ENCODE measurements at places on chromosomes 7 and 10. TPM values are rescaled to one million over a fixed set of nuclear protein-coding genes. Genes with fewer than 3 reads are reported as not detected.

The AGR2 gene
- total RNA-seq, result not detected

The COX15 gene
- 38.8 TPM for total RNA-seq

The GRM3 gene
- not detected for total RNA-seq

- DNase-seq, result no peak
Measured at GRCh38 chr10:85492684-85493083, 873.9 kb downstream of the GRID1 start.

- DNase-seq, result no peak
Measured at GRCh38 chr7:145478541-145478940, 638.1 kb upstream of the CNTNAP2 start.

- DNase-seq, result no peak
Measured at GRCh38 chr10:29141761-29142160, 147.1 kb upstream of the LYZL1 start.

DNA sequence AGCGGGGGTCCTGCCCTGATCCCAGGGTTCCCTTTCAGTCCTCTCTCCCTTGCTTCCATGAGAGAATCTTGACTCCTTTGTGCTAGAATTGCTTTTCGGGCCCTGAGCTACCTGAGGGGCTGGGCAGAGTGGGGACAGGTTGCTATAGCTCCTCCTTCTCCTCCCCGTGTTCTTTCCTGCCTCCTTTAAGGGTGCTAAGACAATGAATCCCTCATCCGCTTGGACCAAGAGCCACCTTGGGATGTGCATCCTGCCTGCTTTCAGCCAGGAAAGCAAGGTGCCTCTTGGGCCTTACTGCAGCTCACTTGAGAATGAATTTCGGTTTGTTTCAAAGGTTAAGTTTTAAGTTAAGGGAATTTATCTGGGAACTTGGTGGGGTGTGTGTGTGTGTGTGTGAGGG lies 53.6 kb downstream of the ADRA2A start:
- DNase-seq, result no peak

DNA sequence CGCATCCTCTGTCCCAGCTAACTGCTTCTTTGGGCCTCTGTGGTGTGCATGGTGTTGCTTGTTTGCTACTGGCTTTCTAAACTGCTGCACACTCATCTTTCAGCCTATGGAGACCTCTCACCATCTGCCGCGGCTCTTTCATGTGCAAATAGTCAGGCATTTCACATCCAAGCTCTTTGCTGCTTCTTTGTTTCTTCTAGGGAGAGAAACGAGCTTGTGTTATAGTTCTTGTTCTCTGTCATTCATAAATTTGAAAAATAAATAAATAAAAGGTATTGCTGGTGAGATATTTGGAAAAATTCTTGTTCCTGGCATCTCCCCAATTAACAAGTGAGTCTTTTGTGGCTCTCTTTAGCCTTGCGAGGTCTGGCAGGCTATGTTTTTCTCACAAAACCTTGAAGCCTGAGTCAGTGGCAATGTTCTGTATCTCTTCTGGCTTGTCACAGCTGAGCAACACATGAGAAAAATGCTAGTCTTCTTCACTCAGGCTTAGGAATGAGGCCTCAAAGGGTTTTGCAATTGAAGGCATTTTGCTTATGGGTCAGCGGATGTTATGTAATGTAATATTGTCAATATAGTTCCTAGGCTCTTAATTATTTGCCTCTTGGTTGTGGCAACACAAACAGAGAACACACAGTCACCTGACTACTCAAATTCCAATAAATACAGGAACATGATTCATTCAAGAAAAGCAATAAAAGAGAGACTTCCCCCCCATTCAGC lies 274.0 kb downstream of the FRMD4A start:
- DNase-seq, result no peak

DNA sequence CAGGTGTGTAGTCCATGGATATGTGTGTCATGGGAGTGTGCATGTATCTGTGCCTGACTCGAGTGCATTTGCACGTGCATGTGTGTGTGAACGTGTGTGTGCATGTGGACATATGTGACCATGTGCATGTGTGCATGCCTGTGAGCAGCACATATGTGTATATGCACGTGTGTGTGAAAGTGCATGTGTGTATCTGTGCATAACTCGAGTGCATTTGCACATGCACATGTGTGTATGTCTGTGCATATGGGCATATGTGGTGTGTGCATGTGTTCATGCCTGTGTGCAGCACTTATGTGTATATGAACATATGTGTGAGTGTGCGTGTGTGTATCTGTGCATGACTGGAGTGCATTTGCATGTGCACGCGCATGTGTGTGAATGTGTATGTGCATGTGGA lies 35.2 kb upstream of the GNA12 start:
- no peak for DNase-seq

GRCh38 chr7:106866298-106867281 lies 1.5 kb downstream of the PIK3CG start:
- DNase-seq, result peak; percentile 51
